ENCODE measurements at places on chromosomes 6 and 20. TPM values are rescaled to one million over a fixed set of nuclear protein-coding genes. Genes with fewer than 3 reads are reported as not detected.

C4B gene
- 10.2 TPM for total RNA-seq

GNAS-AS1 gene
- total RNA-seq = 0.33 TPM

ETV7 gene
- 0.64 TPM for total RNA-seq

SNX5 gene
- total RNA-seq = 137 TPM

LY6G5C gene
- not detected for total RNA-seq

FGD2 gene
- not detected for total RNA-seq

MICB gene
- total RNA-seq = 0.59 TPM

RNGTT gene
- 15.5 TPM for total RNA-seq

SLC22A7 gene
- not detected for total RNA-seq

SLX4IP gene
- total RNA-seq = 6.8 TPM

ZNF391 gene
- total RNA-seq = 6.5 TPM

TRIM39 gene
- 13.3 TPM for total RNA-seq

MARCKS gene
- 65.4 TPM for total RNA-seq

TINAG gene
- total RNA-seq = not detected

TOMM34 gene
- total RNA-seq = 54.0 TPM

OR2H2 gene
- total RNA-seq = not detected

HS3ST5 gene
- not detected for total RNA-seq

APOBEC2 gene
- not detected for total RNA-seq

EPHA7 gene
- total RNA-seq = not detected

BPIFA1 gene
- not detected for total RNA-seq

BACH2 gene
- total RNA-seq = 4.5 TPM

SLPI gene
- 20.3 TPM for total RNA-seq

AHI1 gene
- 7.7 TPM for total RNA-seq

SNAP25 gene
- total RNA-seq = not detected

ATXN1 gene
- total RNA-seq = 18.5 TPM

HEY2 gene
- not detected for total RNA-seq

TAAR8 gene
- not detected for total RNA-seq

PNISR gene
- total RNA-seq = 53.5 TPM

LCA5 gene
- total RNA-seq = 4.8 TPM

WFDC10B gene
- total RNA-seq = not detected

DEFB124 gene
- total RNA-seq = not detected

BEND6 gene
- total RNA-seq = 2.0 TPM

TGM2 gene
- total RNA-seq = 252 TPM

TMEM217 gene
- 4.2 TPM for total RNA-seq

RSPO3 gene
- not detected for total RNA-seq

RTEL1 gene
- total RNA-seq = 8.0 TPM

CALHM4 gene
- 0.17 TPM for total RNA-seq

MTHFD1L gene
- 77.7 TPM for total RNA-seq

MRAP2 gene
- total RNA-seq = 3.2 TPM
